ENCODE measurements at places on chromosomes 3 and 15. TPM values are rescaled to one million over a fixed set of nuclear protein-coding genes. Genes with fewer than 3 reads are reported as not detected.
A peak's percentile ranks its signal among the peaks of the same experiment; 100 is the strongest.

DNA sequence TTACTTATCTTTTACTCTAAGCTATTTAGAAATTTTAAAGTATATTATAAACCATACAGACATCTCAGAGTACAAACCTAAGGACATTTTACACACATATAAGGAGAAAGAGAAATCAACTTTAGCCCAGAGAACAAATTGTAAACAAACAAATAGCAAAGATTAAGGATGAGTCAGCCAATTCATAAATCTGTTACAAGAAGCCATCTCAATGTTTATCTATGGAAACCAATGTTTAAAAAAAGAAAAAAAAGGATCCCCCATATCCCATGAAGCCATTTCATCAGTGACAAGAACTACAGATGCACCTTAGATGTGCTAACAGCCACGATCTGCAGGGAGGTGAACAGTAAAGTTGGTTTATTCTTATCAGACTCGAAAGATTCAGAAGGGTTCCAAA, 437.1 kb downstream of the SHQ1 start:
- H3K27ac ChIP-seq: no peak overlapping the region
- DNase-seq: no peak
- H3K36me3 ChIP-seq: no peaks in the 10 kb centered on the region
- H3K27me3 ChIP-seq: no peaks in the 10 kb centered on the region
- no peak overlapping the region for H3K4me3 ChIP-seq
- H3K4me1 ChIP-seq: peaks cover 13% of the 10 kb centered on the region

DNA sequence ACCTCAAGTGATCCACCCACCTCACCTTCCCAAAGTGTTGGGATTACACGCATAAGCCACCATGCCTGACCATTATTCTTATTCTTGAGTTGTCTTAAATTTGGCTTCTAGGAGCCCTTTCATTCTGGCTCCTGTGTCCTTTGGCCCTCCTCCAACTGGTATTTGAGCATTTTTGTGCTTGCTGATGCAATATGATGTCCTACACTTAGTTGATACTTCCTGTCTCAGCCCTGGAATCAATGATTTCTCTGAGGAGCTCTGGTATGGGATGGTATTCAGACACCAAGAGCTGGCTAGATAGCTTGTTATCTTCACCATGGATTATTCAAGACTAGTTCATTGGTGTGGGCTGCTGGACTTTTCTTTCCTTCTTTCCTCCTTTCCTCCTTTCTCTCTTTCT, 25.4 kb downstream of the ZNF621 start:
- H3K27ac ChIP-seq: no peak overlapping the region
- H3K4me3 ChIP-seq: no peak overlapping the region
- no peaks in the 10 kb centered on the region for H3K27me3 ChIP-seq
- no peak for DNase-seq
- peaks cover 6% of the 10 kb centered on the region for H3K36me3 ChIP-seq

GRCh38 chr3:117768581-117768980, 1059.0 kb downstream of the TUSC7 start:
- no peaks in the 10 kb centered on the region for H3K36me3 ChIP-seq
- no peaks in the 10 kb centered on the region for H3K4me1 ChIP-seq
- no peaks in the 10 kb centered on the region for H3K27me3 ChIP-seq
- DNase-seq: no peak

DNA sequence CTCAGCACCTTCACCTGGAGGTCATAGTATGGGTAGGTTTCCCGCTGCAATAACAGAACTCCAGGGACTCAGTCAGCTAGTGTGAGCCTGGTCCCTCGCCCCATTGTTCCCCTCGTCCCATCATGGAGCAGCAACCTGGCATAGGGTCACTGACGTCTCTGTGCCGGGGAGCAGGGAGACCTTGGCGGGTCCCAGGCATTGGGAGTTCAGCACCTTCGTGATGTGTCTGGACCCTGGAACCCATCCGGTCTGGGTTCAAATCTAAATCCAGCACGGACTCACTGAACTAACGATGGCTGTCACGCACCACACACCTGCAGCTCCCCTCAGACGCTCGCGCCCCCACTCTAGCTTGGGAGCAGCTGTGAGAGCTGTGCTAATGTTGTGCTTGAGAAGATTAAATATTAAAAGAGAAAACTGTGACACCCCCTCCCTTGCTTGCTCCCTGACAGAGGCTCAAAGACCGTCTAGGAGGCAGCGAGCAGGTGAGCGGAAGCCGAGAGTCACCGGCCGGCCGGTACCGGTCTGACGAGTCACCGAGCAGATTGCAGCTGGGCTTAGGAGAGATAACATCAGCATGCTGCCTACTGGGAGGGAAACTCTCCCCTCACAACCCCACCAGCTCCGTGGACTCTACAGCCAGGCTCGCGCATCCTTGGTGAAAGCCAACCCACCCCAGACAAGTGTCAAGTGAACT, 742 bp downstream of the PLA2G4F start:
- no peaks in the 10 kb centered on the region for H3K4me1 ChIP-seq
- no peak overlapping the region for H3K4me3 ChIP-seq
- DNase-seq: no peak
- no peak overlapping the region for H3K27ac ChIP-seq
- H3K36me3 ChIP-seq: peaks cover 3% of the 10 kb centered on the region

GRCh38 chr3:126758882-126759281, 54.8 kb downstream of the CHCHD6 start:
- no peaks in the 10 kb centered on the region for H3K36me3 ChIP-seq
- no peaks in the 10 kb centered on the region for H3K4me1 ChIP-seq
- DNase-seq: no peak
- no peak overlapping the region for H3K4me3 ChIP-seq

DNA sequence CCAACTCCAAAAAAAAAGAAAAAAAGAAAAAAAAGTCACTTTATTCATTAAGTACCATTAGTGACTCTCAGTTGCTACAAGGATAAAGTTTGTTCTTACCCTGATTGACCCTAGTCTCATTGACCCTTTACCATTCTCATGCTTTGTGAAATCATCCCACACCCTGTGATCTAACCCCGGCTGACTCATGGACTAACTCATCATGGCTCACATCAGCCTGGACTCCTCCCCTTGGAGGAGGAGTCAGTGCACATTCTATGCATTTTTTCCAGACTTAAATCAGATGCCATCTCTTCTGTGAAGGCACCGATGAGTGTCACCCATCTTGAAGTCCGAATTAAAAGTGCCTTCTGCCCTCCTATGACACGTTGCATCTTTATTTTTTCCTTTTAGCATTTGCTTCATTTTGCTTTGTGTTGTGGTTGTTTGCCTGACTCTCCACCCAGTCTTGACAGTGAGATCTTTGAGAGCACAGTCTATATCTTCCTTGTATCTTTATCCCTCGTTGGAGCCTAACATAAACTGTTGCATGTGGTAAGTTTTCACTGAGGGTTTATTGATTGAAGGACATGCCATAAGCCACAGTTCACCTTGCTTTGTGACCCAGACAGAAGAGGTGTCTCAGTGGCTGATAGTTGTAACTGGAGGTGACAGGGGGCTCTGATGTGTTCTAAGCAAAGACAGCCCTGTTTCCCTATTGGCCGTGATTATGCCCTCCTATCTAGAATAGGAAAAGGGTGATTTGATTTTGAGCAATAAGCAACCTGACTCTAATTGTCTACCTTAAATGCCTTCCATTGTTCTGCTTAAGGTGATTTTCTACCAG, 72.1 kb downstream of the IL1RAP start:
- DNase-seq: peak; percentile 58
- H3K4me1 ChIP-seq: peaks cover 11% of the 10 kb centered on the region
- no peaks in the 10 kb centered on the region for H3K36me3 ChIP-seq
- no peaks in the 10 kb centered on the region for H3K27me3 ChIP-seq

LRRC31 gene
- total RNA-seq: not detected

GRCh38 chr3:176078906-176079305, 1118.4 kb downstream of the TBL1XR1 start:
- no peaks in the 10 kb centered on the region for H3K27me3 ChIP-seq

GRCh38 chr3:135106445-135106844, 311.4 kb downstream of the EPHB1 start:
- no peaks in the 10 kb centered on the region for H3K27me3 ChIP-seq
- H3K4me1 ChIP-seq: peaks cover 4% of the 10 kb centered on the region
- no peak overlapping the region for H3K4me3 ChIP-seq
- no peak overlapping the region for H3K27ac ChIP-seq
- peak; percentile 57 for DNase-seq

DNA sequence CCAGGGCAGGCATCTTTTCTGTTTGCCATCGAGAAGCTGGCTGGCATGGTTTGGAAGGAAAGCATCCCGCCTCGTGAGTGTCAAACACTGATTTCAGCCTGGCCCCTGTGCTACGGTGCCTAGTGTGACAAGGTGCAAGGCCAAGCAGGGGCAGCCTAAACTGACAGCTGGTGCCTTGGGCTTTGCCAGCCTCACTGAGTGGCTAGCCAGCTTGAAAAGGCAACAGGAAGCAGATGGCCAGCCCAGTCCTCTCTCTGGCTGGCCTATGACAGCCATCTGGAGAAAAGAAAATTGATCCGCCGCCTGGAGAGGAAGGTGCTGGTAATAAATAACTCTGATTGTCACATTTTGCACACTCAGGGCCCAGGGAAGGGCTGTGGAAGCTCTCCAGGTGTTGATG, 52.2 kb downstream of the C3orf85 start:
- no peak overlapping the region for H3K27ac ChIP-seq
- no peak for DNase-seq
- H3K36me3 ChIP-seq: peaks cover 3% of the 10 kb centered on the region

DNA sequence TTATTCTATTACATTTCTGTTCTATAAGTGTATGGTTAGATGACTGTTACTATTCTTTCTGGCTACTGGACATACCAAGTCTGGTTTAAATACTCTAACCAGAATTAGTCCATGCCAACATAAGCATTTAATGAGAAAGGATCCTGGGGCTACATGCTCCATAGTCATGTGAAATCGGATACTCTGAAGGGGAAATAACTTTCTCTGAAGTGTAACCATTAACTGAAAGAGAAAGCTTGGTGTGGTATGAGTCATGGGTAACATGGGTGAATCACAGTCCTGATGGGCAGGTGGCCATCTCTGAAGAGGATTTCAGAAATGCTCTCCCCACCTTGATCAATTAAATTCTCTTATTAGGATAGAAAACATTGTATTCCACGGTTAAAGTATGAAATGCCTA, 69.4 kb downstream of the FHIT start:
- H3K27me3 ChIP-seq: no peaks in the 10 kb centered on the region
- no peaks in the 10 kb centered on the region for H3K4me1 ChIP-seq
- no peak overlapping the region for H3K4me3 ChIP-seq
- no peak for DNase-seq

DNA sequence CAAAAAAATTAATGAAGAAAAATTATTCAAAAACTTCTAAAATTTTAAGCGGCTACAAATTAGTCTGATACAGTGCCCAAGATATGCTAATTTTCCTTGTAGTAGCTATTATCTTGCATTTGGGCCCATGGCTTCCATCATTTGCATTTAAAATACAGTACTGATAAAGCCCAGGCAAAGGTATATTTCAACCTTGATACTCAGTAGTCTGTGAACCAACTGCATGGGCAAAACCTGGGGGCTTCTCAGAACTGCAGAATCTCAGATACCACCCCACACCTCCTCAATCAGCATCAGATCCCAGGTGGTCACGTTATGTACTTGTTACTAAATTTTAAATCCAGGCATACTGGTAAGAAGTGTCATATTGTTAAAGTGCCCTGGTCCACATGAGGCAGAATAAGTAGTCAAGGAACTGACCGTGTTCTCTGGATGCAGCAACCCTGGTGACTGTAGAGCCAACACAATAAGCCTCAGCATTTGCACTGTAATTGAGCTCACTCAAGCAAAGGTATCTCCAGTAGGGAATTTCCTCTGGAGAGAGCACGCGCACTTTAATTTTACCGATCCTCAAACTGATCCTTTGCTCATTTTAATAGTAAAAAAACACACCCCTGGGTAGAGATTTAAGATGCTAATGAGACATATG, 31.9 kb downstream of the ZNF385D start:
- peak overlapping the region; percentile 29 for H3K4me3 ChIP-seq
- H3K36me3 ChIP-seq: peaks cover 7% of the 10 kb centered on the region

XCR1 gene
- not detected for total RNA-seq

Data from H9 (cell line).